ENCODE measurements at places on chromosomes 2 and 18. TPM values are rescaled to one million over a fixed set of nuclear protein-coding genes. Genes with fewer than 3 reads are reported as not detected.

Gene PMAIP1
- 2.2 TPM for total RNA-seq

Gene HJURP
- total RNA-seq = 6.3 TPM

Gene TMEM178A
- total RNA-seq = 5.7 TPM

Gene SGPP2
- not detected for total RNA-seq

Gene CPO
- not detected for total RNA-seq

Gene TUBA3E
- total RNA-seq = not detected

Gene FAM110C
- not detected for total RNA-seq

Gene DES
- not detected for total RNA-seq

Gene CPLX4
- not detected for total RNA-seq

Gene CCDC148
- total RNA-seq = 0.16 TPM

Gene POTEC
- not detected for total RNA-seq

Gene EFEMP1
- 5,147 TPM for total RNA-seq

Gene ERICH2
- total RNA-seq = not detected

Gene ATG9A
- 109 TPM for total RNA-seq

Gene MALT1
- 18.5 TPM for total RNA-seq

Gene NEUROD1
- not detected for total RNA-seq

Gene RAD51AP2
- total RNA-seq = not detected

Gene ENOSF1
- 10.9 TPM for total RNA-seq

Gene DGKD
- total RNA-seq = 11.5 TPM

Gene LBX2
- 2.1 TPM for total RNA-seq

Gene LRATD1
- total RNA-seq = 0.49 TPM

Gene SMYD5
- 13.2 TPM for total RNA-seq

Gene CELF4
- total RNA-seq = not detected

Gene MOGAT1
- total RNA-seq = not detected

Gene DSG2
- 1.6 TPM for total RNA-seq

Gene ZBTB7C
- not detected for total RNA-seq

Gene FSHR
- not detected for total RNA-seq

Gene CMPK2
- 3.6 TPM for total RNA-seq

Gene INO80B
- 7.5 TPM for total RNA-seq

Gene EVX2
- not detected for total RNA-seq

Gene ABCG5
- total RNA-seq = not detected

Gene LOXHD1
- total RNA-seq = not detected

Gene LRRTM4
- total RNA-seq = not detected

Gene NTSR2
- total RNA-seq = not detected

Gene PLB1
- total RNA-seq = under 0.01 TPM

Gene GEN1
- 2.9 TPM for total RNA-seq

Gene AFF3
- total RNA-seq = 0.32 TPM

Gene PSME4
- 14.8 TPM for total RNA-seq

Gene SERPINB3
- not detected for total RNA-seq

Gene IL1RL2
- total RNA-seq = 1.4 TPM

Gene ASNSD1
- total RNA-seq = 64.3 TPM

Gene INSIG2
- total RNA-seq = 15.7 TPM

Gene DNAH6
- total RNA-seq = under 0.01 TPM

Gene COL3A1
- total RNA-seq = 10,579 TPM

Gene ZSWIM2
- not detected for total RNA-seq

Gene CAPN14
- total RNA-seq = 1.1 TPM

Measured in cardiac atrium fibroblast (primary cell).